ENCODE measurements at places on chromosomes 13 and 19.

DNA sequence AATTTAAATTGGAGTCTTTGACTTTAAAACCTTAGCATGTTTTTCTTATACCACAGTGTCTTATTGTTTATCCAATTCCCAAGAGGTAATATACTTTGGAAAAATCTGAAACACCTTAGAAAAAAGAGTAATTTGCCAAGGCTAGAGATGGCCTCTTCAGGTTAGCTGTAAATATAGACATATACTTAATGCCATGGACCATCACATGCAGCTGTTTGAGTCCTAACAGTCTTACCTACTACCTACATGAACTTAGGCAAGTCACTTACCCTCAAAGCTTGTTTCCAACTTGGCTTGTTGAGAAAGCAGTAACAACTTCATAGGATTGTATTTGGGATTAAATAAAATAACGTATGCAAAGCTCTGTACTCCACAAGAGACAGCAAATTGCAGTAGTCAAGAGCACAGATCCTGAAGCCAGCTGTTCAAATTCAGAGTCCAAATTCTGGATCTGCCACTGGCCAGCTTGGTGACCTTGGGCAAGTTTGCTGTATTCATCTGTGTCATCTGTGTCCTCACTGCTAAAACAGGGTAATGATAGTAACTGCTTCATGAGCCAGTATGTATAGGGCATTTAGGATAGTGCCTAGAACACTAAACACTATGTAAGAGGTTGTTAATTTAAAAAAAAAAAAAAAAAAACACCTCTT lies 13.2 kb upstream of the SPART start:
- DNase-seq = no peak

GRCh38 chr13:61695147-61695546 lies 279.5 kb upstream of the PCDH20 start:
- DNase-seq = no peak

- no peak for DNase-seq
Measured at GRCh38 chr13:25848812-25849745, 202.7 kb downstream of the SHISA2 start.

DNA sequence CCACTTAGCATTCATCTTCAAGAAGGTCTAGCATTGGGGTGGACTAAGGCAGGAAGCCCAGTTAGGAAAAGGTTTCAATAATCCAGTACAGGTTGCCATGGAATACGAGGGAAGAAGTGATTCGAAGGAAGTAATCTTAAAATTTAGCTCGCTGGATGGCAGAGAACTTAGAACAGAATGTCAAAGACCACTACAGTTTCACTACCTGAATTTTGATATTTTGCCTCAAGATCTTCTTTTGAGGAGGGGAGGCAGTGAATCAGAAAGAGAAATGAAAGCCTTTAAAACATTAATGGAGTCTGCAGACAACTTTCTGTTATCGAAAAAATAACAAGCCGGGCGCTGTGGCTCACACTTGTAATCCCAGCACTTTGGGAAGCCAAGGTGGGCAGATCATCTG lies 7.0 kb upstream of the RAB8A start:
- DNase-seq = no peak

- DNase-seq = no peak
Measured at GRCh38 chr19:5713228-5713627, 6.7 kb downstream of the LONP1 start.

DNA sequence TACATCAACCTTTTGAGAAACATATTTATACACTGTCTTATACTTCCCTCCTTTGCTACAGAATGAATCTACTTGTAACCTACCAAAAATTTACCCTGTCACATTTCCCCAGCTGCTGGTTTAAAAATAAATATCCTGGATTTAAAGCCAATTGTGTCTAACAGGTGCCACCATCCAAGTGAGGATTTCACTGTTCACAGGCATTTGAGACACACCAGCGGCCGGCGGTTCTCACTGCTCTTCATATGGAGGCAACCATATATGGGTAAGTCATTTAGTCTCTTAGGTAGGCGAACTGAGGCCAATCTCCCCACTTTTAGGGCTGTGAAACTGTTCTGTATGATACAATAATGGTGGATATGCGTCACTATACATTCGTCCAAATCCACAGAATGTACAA lies 26.2 kb downstream of the SLC25A30 start:
- DNase-seq = no peak

DNA sequence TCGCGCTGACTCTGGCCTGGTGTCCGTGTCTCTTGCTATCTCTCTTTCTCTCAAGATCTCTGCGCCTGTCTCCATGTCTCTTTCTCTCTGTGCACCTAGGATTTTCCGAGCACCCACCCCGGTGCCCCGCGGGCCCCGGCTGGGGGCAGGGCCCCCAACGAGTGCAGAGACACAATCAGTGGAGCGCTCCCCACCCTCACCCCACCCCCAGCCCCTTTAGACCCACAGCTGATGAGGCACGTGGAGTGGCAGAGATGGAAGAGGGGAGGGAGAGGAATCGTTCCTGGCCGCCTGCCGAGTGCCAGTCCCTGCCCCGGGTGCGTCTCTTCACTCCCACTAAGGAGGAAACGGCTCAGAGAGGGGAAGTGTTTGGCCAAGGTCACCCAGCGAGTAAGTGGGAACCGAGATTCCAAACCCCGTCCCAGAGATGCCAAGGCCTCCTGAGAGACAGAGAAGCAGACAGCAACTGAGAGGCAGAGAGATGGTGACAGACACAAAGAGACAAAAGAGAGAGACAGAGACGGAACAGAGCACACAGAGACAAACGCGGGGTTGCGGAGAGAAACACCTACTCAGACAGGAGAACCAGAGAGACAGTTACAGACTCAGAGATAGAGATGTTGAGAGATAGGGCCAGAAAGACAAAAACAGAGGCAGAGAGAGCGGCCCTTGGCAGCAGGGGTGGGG lies 626 bp upstream of the BCL3 start:
- no peak for DNase-seq

GRCh38 chr13:21218351-21219035 lies 42.0 kb downstream of the MRPL57 start:
- no peak for DNase-seq
